Activated CD8-positive, alpha-beta memory T cell treated with anti-CD3 and anti-CD28 coated beads, Interleukin-2, amount 10 ng/mL, durations not matched to agents 7 days and 5 days (primary cell): ENCODE measurements at places on chromosomes 3 and 15. TPM values are rescaled to one million over a fixed set of nuclear protein-coding genes. Genes with fewer than 3 reads are reported as not detected.

Gene P3H2
- not detected for total RNA-seq

Gene PYGO1
- not detected for total RNA-seq

Gene TMEM108
- not detected for total RNA-seq

Gene PP2D1
- not detected for total RNA-seq

Gene C15orf62
- total RNA-seq: 0.45 TPM

Gene LRRC49
- total RNA-seq: not detected

Gene MESP2
- not detected for total RNA-seq

DNA sequence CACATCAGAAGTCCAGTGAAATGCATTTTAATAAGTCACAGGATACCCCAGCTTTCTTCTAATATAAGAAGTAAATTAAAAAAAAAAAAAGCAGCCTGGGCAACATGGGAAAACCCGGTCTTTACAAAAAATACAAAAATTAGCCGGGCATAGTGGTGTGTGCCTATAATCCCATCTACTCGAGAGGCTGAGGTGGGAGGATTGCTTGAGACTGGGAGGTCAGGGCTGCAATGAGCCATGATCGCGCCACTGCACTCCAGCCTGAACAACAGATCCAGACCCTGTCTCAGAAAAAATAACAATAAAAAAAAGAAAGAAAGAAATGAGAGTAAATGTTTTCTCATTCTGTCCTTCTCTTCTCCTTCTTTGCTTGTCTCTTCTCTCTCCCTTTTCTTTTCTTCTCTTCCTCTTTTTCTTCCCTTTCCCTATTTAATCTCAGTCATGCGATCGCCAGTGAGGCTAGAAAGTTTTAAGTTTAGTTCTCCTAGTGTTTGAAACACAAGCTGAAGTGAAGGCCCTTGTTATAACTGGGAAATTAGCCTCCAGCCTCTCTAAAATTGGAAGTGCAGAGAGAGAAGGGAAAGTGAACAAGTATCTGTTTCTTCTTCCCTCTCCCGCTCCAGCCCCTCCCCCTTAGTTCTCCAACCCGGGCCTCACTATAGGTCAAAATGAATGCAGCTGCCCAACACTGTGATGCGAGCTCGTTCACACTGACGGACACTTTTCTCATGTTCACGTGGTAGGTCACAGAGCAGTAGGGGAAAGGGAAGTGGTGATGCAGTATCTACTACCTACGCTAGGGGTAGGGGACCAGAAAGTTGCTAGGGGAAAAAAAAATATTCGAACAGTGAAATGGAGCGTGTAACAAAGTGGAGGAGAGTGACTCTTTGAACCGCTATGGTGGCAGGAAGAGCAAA lies 23.5 kb upstream of the TSC22D2 start:
- peak overlapping the region; percentile 53 for H3K4me3 ChIP-seq
- no peaks in the 10 kb centered on the region for H3K27me3 ChIP-seq
- no peaks in the 10 kb centered on the region for H3K36me3 ChIP-seq
- H3K4me1 ChIP-seq: peaks cover 30% of the 10 kb centered on the region
- H3K27ac ChIP-seq: peak overlapping the region; percentile 68

- no peak overlapping the region for H3K4me3 ChIP-seq
- H3K4me1 ChIP-seq: peaks cover 81% of the 10 kb centered on the region
Measured at GRCh38 chr3:4738737-4739274, 240.4 kb upstream of the BHLHE40 start.

GRCh38 chr3:109563149-109563548 lies 225.8 kb upstream of the DPPA4 start:
- peak overlapping the region; percentile 71 for H3K27ac ChIP-seq
- H3K4me3 ChIP-seq: peak overlapping the region; percentile 34
- DNase-seq: peak; percentile 76
- no peaks in the 10 kb centered on the region for H3K27me3 ChIP-seq

GRCh38 chr3:84245789-84246188 lies 713.0 kb upstream of the CADM2 start:
- DNase-seq: no peak
- no peaks in the 10 kb centered on the region for H3K36me3 ChIP-seq
- no peak overlapping the region for H3K27ac ChIP-seq
- no peaks in the 10 kb centered on the region for H3K4me1 ChIP-seq
- no peak overlapping the region for H3K4me3 ChIP-seq

GRCh38 chr3:11235385-11235784 lies 36.8 kb upstream of the ATG7 start:
- H3K27me3 ChIP-seq: peaks cover 43% of the 10 kb centered on the region
- DNase-seq: no peak
- peaks cover 10% of the 10 kb centered on the region for H3K36me3 ChIP-seq
- no peak overlapping the region for H3K4me3 ChIP-seq
- H3K4me1 ChIP-seq: peaks cover 27% of the 10 kb centered on the region
- H3K27ac ChIP-seq: no peak overlapping the region

DNA sequence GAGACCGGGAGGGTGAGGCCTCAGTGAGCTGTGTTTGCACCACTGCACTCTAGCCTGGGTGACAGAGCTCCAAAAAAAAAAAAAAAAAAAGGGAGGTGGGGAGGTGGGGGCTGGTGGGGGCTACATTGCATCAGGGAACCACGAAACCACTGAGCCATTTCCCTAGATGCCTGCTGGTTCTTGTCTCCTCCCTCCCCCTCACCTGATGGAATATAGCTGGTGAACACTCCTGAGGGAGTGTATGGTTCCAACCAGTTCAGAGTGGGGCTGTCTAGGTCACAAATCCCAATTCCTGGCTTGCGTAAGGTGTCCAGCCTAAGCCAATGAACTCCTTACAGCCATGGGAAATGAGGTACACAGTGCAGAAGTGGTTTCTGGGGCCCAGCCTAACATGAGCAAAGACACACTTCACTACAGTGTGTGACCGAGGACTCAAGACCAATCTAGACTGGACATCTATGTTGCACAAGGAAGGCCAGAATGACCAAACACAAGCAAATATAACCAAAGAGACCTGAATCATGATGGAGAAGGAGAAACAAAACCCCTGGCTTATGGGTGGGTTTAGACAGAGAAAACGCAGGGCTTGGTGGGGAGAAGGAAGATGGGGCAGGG lies 39.1 kb upstream of the OSBPL11 start:
- H3K36me3 ChIP-seq: no peaks in the 10 kb centered on the region
- no peaks in the 10 kb centered on the region for H3K4me1 ChIP-seq
- DNase-seq: peak; percentile 15
- H3K27ac ChIP-seq: no peak overlapping the region
- peaks cover 16% of the 10 kb centered on the region for H3K27me3 ChIP-seq

DNA sequence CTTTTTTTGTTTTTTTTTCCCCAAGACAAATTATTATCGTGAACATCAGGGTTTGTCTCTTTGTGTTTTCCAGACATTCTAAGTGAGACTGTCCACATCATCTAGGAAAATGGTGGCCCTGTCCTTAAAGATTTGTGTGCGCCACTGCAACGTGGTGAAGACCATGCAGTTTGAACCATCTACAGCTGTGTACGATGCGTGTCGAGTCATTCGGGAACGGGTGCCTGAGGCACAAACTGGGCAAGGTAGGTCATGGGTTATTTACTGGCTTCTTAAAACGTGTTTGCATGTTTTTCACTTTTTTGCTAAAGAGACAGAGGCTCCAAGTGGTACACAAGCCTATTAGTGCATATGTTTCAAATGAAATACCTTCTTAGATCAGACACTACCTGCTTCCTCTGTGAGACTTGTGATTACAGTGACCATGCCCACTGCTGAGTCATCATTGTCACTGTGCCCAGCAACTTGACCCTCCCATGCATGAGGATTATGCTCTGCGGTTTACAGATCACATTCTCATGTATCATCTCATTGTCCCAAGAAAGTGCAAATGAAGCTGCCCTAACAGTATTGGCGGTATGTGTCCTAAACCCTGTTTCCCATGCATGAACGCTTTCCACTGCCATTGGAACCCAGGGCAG lies 395.2 kb upstream of the TPM1 start:
- H3K27me3 ChIP-seq: no peaks in the 10 kb centered on the region
- peaks cover 12% of the 10 kb centered on the region for H3K4me1 ChIP-seq
- H3K4me3 ChIP-seq: no peak overlapping the region
- no peak overlapping the region for H3K27ac ChIP-seq
- peaks cover 1% of the 10 kb centered on the region for H3K36me3 ChIP-seq
- no peak for DNase-seq

DNA sequence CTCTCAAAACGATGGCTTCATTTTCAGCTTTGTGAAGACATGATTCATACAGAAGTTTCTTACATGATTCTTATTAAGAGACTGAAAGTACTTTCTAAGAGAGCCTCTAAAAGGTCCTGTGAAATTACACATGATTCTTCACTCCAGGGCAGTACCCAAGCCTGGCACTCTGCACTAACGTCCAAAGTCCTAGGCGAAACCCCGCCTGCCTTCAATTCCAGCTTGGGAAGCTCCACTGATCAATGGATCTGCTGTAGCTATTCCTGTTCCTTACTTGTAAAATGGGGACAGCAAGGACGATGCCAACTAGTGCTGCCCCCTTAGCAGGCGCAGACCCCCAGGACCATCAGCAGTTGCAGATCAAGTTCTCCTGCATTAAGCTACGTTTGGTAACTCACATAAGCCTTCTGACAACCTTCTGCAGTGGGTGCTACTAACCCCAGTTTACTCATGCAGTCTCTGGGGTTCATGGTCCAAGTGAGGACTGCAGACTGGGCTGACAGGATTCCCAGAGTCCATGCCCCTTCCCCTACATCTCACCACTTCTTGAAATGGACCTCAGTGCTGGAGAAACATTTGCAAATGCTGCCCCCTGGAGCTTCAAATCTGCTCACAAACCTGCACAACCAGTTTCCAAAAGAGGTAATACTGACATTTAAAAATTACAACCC lies 10.6 kb downstream of the CHCHD4 start:
- H3K36me3 ChIP-seq: peaks cover 25% of the 10 kb centered on the region
- H3K4me1 ChIP-seq: peaks cover 2% of the 10 kb centered on the region
- H3K27me3 ChIP-seq: no peaks in the 10 kb centered on the region
- no peak for DNase-seq

- H3K27ac ChIP-seq: no peak overlapping the region
- H3K36me3 ChIP-seq: no peaks in the 10 kb centered on the region
- no peaks in the 10 kb centered on the region for H3K4me1 ChIP-seq
Measured at GRCh38 chr3:74066456-74066855, 441.7 kb upstream of the PDZRN3 start.

DNA sequence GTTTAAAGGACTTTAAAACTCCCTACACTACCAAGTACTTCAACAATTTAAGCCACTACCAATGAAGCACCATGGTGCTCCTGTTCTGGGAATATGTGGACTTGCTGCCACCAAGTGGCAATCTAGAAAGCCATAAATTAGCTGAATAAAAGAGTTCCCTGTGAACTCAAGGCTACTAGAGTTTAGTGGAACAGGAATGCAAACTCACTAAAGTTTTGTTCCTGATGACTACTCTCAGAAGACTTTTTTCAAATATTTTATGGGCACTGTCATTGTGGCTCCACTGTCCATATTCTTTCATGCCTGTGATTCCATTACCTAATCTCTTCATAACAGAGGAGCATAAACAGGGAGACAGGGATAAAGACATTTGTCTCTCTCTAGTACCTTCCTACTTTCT lies 63.9 kb downstream of the TMCC1 start:
- H3K36me3 ChIP-seq: no peaks in the 10 kb centered on the region
- no peak overlapping the region for H3K27ac ChIP-seq
- no peaks in the 10 kb centered on the region for H3K27me3 ChIP-seq
- H3K4me1 ChIP-seq: peaks cover 18% of the 10 kb centered on the region
- peak; percentile 43 for DNase-seq

DNA sequence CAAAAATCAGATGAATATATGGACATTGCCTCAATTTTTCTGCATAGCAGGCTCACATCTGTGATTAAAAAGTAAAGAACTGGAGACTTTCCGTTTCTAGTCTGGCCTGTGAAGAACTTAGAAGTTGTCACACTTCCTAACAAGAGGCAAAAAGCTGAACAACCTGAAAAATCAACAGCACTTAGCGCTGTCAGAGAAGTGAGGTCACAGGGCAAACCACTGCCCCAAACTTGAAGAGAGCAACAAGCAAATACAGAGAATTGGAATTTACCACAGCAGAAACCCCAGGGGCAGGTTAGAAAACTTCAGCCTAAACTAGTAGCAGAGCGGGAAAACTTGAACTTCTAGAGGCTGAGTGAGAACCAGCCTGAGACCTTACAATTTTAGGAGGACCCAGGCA lies 38.9 kb downstream of the CCDC54 start:
- H3K4me3 ChIP-seq: no peak overlapping the region
- H3K4me1 ChIP-seq: peaks cover 21% of the 10 kb centered on the region
- H3K27me3 ChIP-seq: peaks cover 18% of the 10 kb centered on the region
- H3K36me3 ChIP-seq: peaks cover 5% of the 10 kb centered on the region
- no peak for DNase-seq
- no peak overlapping the region for H3K27ac ChIP-seq

- no peaks in the 10 kb centered on the region for H3K27me3 ChIP-seq
- H3K36me3 ChIP-seq: peaks cover 23% of the 10 kb centered on the region
- peak overlapping the region; percentile 94 for H3K4me3 ChIP-seq
Measured at GRCh38 chr3:129248286-129248979, 973 bp upstream of the COPG1 start.

DNA sequence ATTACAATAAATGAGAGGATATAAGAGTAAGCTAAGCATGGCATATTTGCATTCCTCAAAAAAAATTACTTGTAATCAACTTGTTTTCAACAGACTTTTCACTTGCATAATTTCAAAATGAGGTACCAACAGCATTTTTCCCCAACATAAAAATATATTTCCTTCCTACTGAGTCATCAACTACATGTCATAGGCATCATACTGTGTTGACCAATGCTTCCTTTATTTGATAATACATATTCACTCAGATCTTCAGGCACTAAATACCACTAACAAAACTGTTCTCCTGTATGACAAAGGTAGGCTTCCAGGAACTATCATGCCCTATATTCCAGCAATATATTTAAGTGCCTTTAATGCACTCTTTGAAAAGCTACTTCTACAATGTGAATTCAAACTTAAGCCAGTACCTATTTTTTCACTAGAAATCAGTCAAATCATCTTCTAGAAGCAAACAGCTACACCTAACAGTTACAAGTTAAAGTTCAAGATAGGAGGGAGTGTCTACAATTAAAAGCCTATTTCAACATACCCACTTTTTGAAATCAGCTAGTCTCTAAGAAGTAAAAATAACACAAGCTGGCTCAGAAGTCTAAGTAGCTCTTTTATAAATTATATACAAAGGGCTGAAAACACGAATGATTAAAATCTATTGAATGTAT lies 11.3 kb downstream of the ADAM10 start:
- H3K36me3 ChIP-seq: peaks cover 7% of the 10 kb centered on the region
- no peak for DNase-seq
- H3K4me1 ChIP-seq: peaks cover 39% of the 10 kb centered on the region

- peaks cover under 1% of the 10 kb centered on the region for H3K4me1 ChIP-seq
- no peak overlapping the region for H3K4me3 ChIP-seq
- peaks cover 1% of the 10 kb centered on the region for H3K36me3 ChIP-seq
- H3K27ac ChIP-seq: no peak overlapping the region
- DNase-seq: no peak
Measured at GRCh38 chr3:71521940-71522876, 61.3 kb downstream of the FOXP1 start.

GRCh38 chr15:58669108-58669507 lies 80.4 kb downstream of the ADAM10 start:
- peaks cover 3% of the 10 kb centered on the region for H3K4me1 ChIP-seq
- DNase-seq: no peak
- H3K27ac ChIP-seq: no peak overlapping the region
- no peaks in the 10 kb centered on the region for H3K27me3 ChIP-seq

- no peak overlapping the region for H3K4me3 ChIP-seq
- H3K27ac ChIP-seq: no peak overlapping the region
- no peaks in the 10 kb centered on the region for H3K27me3 ChIP-seq
- H3K4me1 ChIP-seq: no peaks in the 10 kb centered on the region
Measured at GRCh38 chr3:52023860-52024764, 28.4 kb upstream of the RPL29 start.

- H3K4me3 ChIP-seq: no peak overlapping the region
- H3K36me3 ChIP-seq: no peaks in the 10 kb centered on the region
- no peak for DNase-seq
- peaks cover 3% of the 10 kb centered on the region for H3K4me1 ChIP-seq
- no peak overlapping the region for H3K27ac ChIP-seq
- no peaks in the 10 kb centered on the region for H3K27me3 ChIP-seq
Measured at GRCh38 chr3:113844622-113845222, 6.1 kb downstream of the GRAMD1C start.
